T-helper 9 cell (primary cell): ENCODE measurements at places on chromosomes 4 and X.

GRCh38 chrX:87808576-87809243 is 291.1 kb downstream of the KLHL4 start:
- DNase-seq, result no peak

DNA sequence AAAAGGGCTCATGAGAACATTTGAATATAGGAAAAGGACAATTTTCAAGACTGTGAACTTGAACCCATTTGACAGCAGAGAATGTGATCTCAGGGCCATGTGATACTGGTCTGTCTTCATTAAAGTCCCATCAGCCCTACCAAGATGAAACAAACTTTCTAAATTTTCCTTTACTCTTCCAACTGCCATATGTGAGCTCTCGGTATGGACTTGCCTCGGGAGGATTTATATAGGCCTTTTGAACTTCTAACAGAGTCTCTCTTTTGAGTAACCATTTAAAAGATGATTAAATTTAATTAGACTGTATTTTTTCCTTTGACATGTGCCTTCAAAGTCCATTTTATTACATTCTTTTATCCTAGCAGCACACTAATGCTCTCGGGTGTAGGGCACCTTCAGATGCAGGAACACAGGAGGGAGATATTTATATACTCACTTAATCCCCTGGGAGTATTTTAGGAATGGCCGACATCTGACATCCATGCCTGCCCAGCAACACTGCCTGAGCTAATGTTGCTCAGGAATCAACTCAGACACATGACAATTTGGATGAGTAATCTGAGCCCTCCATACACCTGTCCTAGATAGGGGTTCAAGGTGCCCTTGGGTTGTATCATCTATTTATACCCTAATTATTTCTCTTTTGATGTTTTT is 155.0 kb downstream of the SLC7A11 start:
- DNase-seq, result no peak

DNA sequence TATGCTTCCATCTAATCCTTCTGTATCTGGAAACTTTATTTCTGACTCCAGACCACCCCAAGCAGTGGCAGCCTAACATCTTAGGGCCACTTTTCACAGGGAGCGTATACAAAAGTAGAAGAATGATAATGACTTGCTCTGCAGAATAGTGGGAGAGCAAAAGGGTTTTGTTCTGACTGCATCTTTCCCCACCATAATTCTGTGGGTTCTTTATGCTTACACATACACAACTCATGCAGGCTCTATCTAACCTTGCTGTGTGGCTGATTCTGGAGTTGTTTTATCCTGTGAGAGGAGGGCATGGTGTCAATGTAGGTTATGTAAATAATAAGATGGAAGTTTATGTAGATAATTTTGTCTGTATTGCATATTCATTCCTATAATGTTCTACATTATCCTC is 42.4 kb upstream of the NDNF start:
- DNase-seq, result no peak

DNA sequence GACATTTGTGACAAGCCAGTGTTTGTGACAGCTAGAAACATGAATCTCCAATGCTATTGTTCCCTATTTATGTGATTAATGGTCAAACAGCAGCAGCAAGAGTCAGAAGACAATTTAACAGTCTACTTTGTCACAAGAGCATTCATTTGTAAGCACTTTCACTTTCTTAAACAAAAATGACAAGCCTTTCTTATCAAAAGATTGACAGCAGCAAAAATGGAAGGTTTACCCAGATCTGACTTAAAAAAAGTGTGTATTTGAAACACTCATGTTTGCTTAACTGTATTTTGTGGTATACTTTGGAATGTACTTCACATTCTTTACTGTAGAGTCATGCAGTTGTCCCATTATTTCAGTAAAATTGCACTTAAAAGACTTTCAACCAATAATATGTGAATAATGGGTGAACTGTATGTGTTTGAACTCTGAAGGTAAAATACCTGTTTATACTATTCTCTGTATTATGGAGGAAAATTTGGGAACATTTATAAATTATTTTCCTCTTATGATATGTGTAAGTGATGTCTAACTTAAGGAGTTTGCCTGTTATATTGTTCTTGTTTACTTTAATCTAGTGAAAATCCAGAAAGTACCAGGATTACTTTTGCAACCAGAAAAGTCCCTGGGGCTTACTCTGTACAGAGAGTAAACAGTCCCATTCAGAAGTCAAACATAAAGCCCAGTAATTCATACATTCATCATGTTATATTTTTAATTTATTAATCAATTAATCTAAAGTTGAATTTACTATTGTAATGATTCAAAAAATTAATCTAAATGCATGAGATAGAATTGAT is 314.9 kb upstream of the TRAM1L1 start:
- no peak for DNase-seq

GRCh38 chr4:144948009-144948408 is 150.0 kb downstream of the ANAPC10 start:
- no peak for DNase-seq
